Forelimb muscle (tissue), 1 donor: ENCODE measurements at places on chromosomes 6 and 20.

DNA sequence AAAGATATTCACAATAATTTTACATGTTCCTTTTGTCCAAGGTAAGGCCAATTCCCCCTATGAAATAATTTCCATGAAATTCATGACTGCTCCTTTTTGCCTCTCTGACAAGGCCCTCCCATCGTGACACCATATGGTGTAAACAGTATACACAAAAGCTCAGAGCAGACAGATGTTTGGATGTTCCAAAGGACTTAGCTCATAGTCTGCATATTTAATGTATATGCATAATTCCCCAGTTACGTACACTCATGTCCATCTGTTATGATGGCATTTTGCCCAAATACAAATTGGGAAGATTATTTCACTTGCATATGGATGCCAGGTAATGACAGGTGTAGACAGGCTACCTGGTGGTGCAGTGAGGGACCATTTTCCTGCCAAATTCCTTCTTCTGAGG is 376.5 kb downstream of the KHDRBS2 start:
- no peak for DNase-seq

- DNase-seq = no peak
Measured at GRCh38 chr6:26556263-26557070, 18.3 kb downstream of the HMGN4 start.

DNA sequence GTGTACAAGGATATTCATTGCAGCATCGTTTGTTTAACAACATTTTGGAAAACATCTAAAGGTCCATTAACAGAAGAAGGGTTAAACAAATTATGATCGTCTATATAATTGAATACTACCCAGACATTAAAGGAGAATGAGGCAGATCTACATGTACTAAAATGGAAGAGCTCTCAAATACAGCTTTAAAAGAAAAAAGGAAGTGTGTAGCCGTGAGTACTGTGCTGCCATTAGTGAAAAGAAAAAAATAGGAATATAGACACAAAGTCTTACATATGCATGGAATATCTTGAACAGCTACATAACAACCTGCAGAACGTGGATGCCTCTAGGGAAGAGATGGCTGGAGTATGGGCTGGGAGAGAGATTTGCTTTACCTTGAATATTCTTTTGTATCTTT is 37.9 kb downstream of the PRDM1 start:
- no peak for DNase-seq

DNA sequence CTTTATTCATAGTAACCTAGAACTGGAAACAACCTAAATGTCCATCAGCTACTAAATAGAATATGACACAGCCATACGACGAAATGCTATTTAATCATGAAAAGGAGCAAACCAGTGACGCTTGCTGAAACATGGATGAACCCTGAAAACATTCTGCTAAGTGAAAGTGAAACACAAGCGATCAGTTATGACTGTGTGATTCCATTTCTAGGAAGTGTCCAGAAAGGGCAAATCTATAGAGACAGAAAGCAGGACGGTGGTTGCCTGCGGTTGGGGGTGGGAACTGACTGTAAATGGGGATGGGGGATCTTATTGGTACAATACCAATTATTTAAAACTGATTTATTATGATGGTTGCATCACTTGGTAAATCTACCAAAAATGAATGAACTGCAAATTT is 126.8 kb downstream of the IPCEF1 start:
- no peak for DNase-seq

DNA sequence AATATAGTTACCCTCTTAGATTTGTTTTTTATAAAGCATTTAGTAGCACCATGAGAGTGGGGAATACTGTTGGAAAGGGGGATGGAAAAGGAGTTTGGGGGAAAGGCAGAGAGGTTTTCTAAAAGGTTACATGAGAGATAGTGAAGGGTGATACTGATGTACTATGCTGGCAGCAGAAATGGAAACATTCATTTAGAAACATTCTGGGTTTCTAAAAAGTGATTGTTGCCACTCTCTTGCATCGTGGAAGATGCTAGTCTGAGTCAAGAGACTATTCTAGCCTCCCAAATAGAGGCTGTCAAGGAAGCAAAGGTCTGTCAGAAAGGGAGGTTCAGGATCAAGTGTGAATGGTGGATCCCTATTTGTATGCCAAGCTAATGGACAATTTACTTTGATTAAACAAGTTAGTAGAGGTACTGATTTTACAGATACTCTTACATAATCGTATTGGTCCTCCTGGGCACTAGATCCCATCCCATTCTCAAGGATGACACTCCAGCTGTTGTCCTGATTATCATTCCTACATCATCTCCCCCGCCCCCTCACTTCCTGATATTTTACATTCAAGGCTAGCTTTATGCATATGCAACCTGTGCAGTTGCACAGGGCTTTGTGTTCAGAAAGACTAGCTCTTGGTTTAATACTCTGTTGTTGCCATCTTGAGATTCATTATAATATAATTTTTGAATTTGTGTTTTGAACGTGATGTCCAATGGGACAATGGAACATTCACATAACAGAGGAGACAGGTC is 15.4 kb upstream of the ABT1 start:
- DNase-seq = no peak

DNA sequence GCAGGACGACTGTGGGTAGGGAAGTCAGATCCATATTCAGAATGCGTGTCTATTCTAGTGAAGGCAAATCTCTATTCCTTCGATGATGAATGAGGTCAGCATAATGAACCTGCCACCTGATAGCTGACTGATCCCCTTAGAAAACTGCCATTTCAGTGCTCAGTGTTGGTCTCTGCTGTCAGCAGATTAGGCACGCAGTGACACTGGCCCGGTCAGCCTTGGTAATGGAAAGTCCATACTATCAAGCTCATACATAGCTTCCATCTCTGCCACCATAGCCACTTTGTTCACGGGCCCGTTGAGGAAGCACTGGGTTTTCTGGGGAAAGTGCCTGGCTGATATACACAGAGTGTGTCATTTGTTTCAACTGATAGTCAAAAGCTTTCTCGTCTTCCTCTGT is 54.0 kb downstream of the C6orf52 start:
- DNase-seq = no peak

DNA sequence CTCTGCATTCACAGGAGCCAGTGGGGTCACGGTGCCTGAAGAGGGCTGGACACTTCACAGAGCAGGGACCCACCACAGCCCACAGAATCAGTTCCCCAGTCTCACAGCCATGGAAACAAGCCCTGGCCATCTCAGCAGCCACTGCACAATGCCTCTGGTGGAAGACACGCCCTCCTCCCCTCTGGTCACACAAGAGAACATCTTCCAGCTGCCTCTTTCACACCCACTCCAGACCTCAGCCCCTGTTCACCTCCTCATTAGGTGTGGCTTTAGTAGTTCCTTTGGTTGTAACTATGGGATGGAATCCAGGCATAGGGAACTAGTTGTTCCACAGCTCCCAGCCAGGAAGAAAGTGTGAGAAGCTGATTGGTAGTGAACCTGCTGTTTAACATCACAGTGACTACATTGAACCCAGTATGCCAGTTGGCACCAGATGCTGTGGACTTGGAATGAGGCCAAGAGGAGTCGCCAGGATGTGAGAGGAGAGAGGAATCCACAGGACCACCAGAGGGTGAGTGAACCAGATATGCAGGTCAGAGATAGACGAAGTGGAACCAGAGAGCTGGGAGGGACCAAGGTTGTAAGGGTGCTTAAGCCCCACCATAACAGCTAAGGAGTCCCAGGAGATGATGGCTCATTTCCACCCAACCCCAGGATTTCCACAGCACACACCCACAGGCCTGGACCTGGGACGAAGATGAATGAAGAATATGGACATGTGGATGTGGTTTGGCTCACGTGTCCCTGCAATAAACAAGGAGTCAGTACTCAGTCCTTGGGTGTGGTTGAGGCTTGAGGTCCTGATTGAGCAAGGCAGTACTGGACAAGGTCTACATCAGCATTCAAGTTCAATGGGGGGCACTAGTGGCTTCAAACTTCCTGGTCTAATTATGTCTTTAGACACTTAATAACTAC is 8.8 kb upstream of the BTN3A3 start:
- no peak for DNase-seq

- DNase-seq = no peak
Measured at GRCh38 chr6:100088009-100088408, 94.0 kb upstream of the MCHR2 start.

DNA sequence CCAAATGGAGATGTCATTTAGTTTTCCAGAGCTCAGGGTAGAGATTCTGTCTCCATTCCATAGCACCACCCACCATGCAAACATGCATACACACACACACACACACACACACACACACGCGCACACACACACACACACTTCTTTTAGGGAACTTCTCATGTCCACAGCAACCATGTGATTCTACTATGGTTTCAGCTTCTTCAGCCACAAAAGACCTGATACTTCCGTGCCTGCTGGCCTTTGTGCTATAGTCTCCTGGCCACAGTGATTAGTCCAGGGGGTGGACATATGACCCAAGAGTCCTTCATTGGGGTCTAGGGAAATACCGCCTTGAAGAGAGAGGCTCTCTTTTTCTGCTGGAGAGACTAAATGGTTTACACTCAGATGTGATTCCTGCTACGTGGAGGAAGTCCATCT is 53.5 kb downstream of the CARMIL1 start:
- DNase-seq = no peak

- DNase-seq = no peak
Measured at GRCh38 chr6:8743170-8743745, 307.9 kb upstream of the SLC35B3 start.

DNA sequence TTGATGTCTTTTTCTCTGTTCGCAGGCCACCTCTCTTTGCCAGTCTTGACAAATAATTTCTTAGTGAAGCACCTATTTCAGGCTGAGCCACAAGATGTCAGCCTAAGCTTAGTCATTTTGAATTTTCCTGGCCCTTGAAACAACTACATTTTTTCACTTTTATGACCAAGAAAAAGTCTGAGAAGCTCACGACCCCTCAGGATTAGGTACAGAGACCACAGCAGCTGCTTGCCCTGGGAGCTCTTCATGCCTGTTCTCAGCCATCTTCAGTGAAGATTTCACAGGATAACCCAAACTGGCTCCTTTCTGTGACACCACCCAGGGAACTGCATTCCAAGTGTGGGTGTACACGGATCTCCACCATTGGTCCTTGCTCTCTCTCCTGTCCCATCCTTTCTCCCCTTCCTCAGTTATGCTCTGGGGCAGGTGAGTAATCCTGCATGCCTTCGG is 38.4 kb upstream of the SPTLC3 start:
- peak; percentile 19 for DNase-seq

GRCh38 chr20:3430376-3431069 is 23.1 kb upstream of the DNAAF9 start:
- DNase-seq = no peak

GRCh38 chr6:34425132-34425497 is 754 bp downstream of the RPS10 start:
- DNase-seq = no peak

DNA sequence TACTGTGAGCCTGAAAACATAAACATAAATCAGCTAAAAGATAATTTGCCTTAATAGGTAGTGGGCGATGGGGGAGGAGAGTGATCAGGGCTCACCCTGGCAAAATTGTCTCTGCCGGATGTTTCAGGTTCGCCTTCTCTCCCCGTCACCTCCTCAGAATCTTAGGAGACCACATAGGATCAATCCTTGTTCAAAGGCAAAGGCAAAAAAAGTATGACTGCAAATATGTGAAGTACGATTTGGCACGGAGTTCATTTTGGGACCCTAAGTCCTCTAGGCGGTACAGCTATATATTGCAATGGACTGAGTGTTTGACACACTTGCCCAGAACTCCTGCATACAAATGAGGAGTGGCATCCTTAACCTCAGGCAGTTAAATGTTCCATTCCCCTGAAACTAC is 649.2 kb upstream of the FLRT3 start:
- no peak for DNase-seq

DNA sequence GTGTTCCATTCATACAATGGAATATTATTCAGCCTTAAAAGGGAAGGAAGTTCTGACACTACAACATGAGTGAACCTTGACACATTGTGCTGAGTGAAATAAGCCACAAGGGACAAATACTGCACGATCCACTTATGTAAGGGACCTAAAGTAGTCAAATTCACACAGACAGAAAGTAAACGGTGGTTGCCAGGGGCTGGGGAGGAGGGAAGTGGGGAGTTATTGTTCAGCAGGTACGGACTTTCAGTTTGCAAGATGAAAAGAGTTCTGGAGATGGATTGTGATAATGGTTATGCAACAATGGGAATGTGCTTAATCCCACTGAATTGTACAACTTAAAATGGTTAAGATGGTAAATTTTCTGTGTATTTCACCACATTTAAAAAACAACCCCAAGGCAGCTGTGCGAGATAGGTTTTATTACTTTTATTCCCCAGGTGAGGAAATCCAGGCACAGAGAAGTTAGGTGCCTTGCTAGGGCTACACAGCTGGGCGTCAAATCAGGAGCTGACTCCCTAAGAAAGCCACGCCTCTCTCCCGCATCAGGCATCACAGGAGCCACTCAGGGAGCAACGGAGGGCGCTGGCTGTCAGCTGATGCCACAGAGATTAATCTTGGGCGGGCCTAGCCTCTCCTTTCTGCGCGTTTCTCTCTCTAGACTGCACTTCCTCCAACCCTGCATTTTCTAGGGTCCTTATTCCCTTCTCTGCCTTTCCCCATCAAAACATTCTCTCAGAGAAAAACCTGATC is 9.3 kb upstream of the TRAF3IP2 start:
- DNase-seq = no peak

DNA sequence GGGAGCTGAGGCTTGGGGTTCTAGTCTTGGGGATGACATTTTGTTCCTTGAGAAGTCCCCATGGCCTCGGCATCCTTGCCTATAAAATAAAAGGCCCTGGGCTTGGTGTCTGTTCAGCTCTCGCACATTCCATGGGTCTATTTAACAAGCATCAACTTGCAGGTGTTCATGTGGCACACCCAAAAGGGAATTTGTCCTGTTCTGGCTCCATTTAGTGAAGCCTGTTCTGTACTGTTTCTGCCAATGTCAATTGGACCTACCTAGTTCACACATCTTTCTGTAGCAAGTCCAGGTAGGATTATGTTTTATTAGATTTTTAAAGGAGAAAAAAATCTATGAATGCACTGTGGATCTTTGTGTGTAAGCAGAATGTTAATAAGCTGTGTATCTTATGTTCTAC is 262.0 kb downstream of the HIVEP2 start:
- DNase-seq = no peak

- no peak for DNase-seq
Measured at GRCh38 chr6:31113861-31114540, 599 bp upstream of the PSORS1C1 start.

GRCh38 chr6:10610289-10610688 is 84.1 kb downstream of the C6orf52 start:
- no peak for DNase-seq

- no peak for DNase-seq
Measured at GRCh38 chr6:24344976-24345375, 12.9 kb downstream of the DCDC2 start.

DNA sequence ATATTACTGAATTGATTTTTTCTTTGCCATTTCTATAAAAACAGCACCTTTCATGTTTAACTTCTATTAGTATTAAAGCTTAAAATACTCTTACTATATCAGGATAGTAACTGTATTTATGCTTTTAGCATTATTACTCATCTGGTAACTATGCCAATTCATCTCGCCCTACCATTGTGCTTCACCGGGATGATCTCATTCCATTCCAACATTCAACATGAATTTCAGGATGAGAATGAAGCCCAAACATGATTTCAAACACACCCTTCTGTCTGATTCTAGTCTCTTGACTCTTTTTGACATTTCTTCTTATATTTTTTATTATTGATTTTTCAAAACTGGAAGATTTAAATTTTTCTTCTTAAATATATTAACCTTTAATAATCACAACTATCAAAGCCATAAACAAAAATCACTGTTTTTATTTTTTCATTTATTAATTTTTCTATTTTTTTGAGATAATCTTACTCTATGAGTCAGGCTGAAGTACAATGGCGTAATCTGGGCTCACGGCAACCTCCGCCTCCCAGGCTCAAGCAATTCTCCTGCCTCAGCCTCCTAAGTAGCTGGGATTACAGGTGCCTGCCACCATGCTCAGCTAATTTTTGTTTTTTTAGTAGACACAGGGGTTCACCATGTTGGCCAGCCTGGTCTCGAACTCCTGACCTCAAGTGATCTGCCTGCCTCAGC is 46.7 kb downstream of the GJA1 start:
- no peak for DNase-seq
